EL (cell line): ENCODE measurements at places on chromosomes 6 and 20.
A peak's percentile ranks its signal among the peaks of the same experiment; 100 is the strongest.

DNA sequence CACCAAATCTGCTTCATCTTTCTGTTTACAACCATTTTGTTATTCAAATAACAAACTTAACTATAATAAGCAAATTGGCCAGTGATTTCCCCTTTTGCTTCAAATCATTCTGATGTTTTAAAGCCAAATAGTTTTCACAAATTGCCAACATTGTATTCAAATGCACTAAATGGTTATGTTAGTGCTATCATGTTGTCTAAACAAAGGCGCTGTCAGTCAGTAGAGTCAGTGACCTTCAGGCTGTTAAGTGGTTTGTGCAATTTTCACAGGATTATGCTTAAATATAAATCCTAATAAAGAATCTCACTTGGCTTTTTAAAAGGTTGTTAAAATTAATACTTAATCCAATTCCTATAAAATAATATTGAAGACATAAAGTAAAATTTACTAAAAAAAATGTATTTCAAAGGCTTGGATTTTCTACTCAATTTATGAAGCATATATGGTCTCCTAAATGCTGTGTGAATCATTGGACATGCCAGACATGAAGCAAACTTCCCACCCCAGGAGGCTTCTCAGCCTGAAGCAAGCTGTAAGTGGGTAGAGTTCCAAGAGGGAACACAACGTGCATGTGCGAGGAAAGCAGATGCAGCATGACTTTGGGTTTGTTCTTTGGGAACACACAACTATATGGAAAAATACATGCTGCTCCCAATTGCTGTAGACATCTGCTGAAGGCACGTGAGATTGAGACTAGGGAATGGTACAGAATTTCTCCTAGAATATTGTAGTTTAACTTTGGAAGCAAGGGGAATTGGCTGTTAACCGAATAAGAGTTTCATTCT, 54.9 kb downstream of the RSPO3 start:
- DNase-seq = no peak

DNA sequence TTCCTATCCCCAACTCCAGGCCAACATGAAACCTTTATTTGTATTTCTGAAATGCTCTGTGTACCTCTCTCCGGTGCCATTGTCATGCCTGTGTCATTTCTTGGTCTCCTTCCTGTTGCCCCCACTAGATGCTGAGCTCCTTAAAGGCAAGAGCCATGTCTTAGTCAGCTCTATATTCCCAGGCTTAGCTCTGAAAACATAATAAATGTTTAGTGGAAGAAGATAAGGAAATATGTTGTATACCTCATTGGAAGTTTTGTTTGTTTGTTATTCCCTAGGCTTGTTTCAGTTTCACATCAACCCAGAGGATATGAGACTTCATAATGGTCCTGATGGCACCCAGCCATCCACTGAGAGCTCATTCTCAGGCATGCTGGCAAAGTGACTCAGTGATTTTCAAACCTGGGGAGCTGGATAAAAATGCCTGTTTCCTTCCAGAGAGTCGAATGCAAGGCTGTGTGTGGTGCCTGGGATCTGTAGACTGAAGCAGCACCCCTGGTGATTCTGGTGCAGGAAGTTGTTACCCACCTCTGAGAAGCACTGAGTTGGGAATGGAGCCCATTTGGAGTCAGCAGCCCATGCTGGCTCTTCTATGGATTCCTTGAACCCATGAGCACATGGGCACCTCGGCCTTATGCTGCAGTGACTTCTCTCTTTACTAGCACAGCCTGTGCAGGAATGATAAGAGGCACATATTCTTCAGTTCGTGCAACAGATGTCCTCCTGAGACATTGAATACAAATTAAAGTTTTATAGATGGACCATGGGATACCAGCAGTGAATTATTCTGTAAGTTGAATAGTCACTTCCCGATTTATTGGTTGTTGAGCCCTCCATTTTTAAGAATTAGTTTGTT, 205.2 kb downstream of the FARS2 start:
- peak; percentile 80 for DNase-seq

GRCh38 chr6:146498309-146498708, 45.3 kb upstream of the RAB32 start:
- DNase-seq = no peak

DNA sequence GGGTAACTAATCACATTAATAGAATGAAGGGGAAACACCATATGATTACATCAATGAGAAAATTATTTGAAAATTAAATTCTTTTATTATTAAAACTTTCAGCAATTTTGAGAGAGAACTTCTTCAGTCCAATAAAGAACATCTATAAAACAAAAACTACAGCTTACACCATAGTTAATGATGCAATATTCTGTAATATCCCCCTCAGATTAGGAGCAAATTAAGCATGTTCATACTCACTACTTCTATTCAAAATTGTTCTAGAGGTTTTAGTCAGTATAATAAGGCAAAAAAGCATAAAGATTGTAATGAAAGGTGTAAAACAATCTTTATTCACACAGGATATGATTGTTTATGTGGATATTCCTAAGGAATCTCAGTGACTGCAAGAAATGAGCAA, 465.4 kb downstream of the CD109 start:
- no peak for DNase-seq

DNA sequence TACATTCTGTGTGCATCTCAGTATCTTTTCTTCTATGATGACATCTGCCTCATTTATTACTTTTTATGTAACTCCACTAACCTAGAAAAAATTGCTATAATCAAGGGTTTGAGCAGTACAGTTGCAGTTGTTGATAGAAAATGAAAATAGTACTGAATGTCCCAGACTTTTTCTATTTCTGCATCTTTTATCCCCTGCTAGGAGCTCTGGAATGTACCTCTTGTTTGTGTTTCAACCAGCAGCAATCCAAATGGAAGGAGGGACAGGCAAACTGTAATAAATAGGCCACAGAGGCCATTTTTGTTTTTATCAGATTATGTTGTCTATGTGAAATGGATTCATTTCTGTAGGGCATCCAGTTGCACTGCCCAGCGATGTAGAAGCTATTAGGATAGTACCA, 536.9 kb downstream of the KIF16B start:
- DNase-seq = no peak

GRCh38 chr6:167244064-167244960, 46.8 kb upstream of the UNC93A start:
- no peak for DNase-seq

GRCh38 chr20:47055699-47056369, 161.2 kb downstream of the EYA2 start:
- DNase-seq = no peak

DNA sequence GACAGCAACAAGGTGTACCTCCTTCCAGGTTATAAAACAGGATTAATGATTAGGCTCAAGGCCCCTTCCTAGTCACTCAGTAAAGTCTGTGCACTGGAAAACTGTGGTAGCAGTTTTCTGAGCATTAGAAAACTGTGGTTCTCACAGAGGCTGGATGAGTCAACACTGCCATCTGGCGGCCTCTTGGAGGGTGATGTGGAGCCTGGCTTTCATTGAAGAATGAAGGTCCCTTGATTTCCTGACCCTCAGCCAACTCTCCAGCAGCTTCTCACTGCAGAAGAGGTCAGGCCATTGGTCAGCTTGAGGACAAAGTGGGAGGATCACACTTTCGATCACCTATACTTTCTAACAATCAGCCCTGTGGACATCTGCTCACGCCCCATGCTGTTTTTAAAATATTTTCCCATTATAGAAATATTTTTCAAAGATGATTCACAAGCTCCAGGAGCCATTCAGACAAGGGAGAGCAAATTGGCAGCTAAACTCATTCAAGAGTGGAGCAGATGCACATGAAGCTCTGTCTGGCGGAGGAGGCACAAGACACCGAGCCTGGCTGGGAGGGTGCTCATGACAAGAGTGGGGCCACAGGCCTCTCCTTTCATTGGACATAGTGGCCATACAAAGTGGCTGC, 23.2 kb downstream of the PSMB1 start:
- peak; percentile 73 for DNase-seq

DNA sequence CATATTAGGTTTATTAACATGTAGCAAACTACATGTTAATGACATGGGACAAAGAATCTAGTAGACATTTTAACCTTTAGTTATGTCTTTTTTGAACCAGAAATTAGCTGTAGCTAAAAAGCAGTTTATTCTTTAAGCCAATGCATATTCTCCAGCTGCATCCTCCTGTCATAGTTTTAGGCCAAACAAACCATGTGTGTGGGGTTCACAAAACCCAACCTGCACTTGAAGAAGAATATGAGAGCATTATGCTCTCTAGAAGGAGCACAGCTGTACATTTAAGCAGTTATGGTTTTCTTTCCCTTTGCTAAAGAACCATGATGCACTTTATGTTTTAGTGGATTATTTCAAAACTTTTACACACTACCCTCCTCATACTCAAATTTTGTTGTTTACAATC, 46.2 kb downstream of the AKIRIN2 start:
- DNase-seq = no peak

GRCh38 chr6:31874084-31874670, 4.6 kb downstream of the SLC44A4 start:
- DNase-seq = no peak

DNA sequence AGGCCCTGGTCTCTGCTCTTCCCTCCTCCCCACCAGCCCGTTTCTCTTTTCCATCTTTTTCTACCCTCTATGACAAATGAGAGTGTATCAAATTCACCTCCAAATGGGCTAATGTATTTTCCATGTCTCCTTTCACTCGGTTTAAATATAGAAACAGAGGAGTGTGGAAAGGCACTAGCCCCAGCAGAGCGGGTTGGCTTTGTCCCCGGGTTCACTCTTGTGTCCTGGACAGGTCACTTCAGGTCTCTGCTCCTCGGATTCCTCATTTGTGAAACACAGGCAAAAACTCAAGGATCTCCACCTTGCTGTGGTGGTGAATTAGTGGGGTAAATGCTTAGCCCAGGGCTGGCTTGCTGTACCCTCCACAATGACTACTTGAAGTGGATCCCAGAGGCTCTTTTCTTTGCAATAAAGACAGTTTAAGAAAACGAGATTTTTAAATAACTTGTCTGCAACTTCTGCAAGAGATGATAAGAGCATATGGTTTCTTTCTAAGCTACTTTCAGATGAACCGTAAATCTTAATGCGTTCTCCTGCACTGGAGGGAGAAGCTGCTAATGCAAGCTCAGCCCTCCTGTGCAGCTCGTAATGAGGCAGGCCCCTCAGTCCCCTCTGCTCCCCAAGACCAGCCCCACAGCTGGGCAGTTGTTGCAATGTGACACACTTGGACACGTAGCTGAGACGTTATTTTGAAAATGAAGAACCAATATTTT, 292.9 kb downstream of the THBS2 start:
- DNase-seq = no peak

- no peak for DNase-seq
Observed at GRCh38 chr6:21476112-21476511, 117.4 kb upstream of the SOX4 start.

- no peak for DNase-seq
Observed at GRCh38 chr6:125124049-125124669, 29.4 kb upstream of the TPD52L1 start.

DNA sequence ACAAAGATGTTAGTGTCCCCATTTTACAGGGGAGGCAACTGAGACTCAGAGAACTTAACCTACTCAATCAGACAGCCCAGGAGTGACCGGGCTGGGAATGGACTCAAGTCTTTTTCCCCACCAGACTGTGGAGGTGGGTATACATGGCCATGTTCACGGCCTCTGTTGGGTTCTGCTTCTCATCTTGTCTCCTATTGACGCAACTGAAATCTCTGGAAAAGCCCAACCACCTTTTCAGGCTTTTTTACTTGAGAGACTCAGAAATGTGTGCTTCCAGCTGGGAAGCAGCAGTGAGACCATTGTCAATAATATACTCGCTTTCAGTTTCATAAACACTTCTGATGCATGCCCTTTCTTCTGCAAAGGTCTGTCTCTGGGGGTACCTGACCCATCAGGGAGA, 70.7 kb downstream of the SOBP start:
- no peak for DNase-seq

GRCh38 chr6:5135788-5136376, 50.7 kb downstream of the PPP1R3G start:
- peak; percentile 48 for DNase-seq

- DNase-seq = no peak
Observed at GRCh38 chr20:3935295-3935955, 46.2 kb downstream of the PANK2 start.

DNA sequence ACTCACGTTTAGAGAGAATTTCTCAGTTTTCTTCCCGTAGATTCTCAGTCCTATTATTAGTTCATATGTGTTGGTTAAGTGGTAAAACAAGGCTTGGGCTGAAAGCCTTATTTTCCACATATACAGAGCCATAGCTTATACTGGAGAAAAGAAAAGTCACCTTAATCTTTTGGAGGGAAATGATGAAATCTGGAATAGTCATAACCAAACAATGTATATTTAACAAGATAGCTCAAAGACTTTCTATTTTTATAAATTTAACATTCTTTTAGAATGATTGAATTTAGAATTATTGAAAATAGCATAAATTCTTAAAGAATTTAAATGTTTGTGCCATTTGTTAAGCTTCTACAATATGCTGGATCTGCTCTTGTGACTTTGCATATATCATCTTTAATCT, 85.8 kb downstream of the CDKAL1 start:
- peak; percentile 62 for DNase-seq

DNA sequence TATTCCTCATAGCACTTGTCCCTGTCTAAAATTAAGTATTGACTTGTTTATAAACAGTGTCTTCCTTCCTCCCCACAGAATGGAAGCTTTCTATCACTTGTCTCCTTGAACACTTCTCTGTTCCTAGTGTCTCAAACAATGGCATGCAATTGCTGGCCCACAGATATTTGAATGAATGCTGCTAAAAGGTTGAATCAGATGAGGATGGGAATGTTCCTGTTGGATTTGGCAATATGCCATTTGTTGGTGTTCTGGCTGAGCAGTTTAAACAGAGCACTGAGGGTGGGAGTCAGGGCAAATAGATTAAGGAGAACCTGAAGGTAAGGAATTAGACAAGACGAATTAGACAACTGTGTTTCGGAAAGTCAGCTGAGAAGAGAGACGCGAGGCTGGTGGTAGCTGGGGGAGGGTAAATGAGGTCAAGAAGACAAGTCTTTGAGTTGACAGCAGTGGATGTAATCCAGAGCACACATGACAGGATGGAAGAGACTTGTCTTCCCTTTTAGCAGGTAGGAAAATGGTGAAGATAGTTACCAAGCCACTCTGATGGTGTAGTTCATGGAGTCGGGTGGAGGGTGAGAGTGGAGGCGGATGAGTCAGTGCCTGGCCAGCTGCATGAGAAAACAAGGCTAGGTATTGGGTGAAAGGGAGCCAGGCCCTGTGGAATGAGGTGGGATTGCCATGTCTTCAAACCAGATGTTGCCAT, 58.3 kb upstream of the GNRH2 start:
- DNase-seq = peak; percentile 71

DNA sequence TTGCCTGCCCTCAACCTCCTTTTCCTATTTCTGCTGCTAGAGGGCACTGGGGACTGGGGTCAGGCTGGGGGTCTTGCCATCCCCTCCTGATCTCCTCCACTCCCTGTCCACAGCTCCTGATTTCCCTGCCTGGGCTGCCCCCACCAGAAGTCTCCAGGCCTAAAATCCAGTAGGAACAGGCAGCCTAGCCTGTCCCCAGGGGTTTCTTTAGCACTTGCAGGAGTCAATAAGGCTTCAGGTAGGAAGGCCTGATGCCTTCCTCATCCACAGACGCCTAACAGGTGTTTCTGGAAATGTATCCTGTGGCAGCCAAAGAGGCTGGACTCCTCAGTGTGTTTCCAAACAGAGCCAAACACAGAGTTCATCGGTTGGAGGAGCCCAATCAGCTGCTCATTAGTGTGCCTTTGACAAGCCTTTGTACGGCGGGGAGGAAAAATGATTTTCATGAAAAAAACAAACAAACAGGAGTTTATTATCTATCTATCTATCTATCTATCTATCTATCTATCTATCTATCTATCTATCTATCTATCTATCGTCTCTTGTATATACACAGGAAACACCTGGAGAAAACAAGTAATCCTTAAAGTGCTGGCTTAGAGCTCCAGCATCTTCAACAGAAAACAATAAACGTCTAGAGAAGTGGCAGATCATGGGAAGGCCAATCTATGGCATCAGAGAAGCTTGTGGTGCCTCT, 3.7 kb upstream of the RAET1E start:
- no peak for DNase-seq
